ENCODE measurements at places on chromosomes 7 and 10.

GRCh38 chr10:89153971-89154370 is 53.1 kb downstream of the CH25H start:
- no peaks in the 10 kb centered on the region for H3K27me3 ChIP-seq
- H3K27ac ChIP-seq, result no peak overlapping the region
- no peaks in the 10 kb centered on the region for H3K4me1 ChIP-seq

GRCh38 chr7:102122026-102122425 is 164.6 kb upstream of the SH2B2 start:
- no peak for DNase-seq
- no peak overlapping the region for H3K27ac ChIP-seq
- no peaks in the 10 kb centered on the region for H3K27me3 ChIP-seq
- H3K4me1 ChIP-seq, result no peaks in the 10 kb centered on the region
- H3K4me3 ChIP-seq, result no peak overlapping the region

GRCh38 chr7:2093215-2093842 is 139.4 kb downstream of the MAD1L1 start:
- no peak overlapping the region for H3K4me3 ChIP-seq
- H3K27ac ChIP-seq, result no peak overlapping the region
- no peaks in the 10 kb centered on the region for H3K27me3 ChIP-seq
- H3K4me1 ChIP-seq, result no peaks in the 10 kb centered on the region
- no peaks in the 10 kb centered on the region for H3K36me3 ChIP-seq

- peak overlapping the region; percentile 14 for H3K4me3 ChIP-seq
- peaks cover 36% of the 10 kb centered on the region for H3K4me1 ChIP-seq
- no peak for DNase-seq
- H3K27me3 ChIP-seq, result no peaks in the 10 kb centered on the region
- H3K27ac ChIP-seq, result peak overlapping the region; percentile 81
Observed at GRCh38 chr10:88964869-88965415, 12.4 kb upstream of the ACTA2 start.

- no peaks in the 10 kb centered on the region for H3K4me1 ChIP-seq
- H3K27me3 ChIP-seq, result no peaks in the 10 kb centered on the region
- H3K36me3 ChIP-seq, result no peaks in the 10 kb centered on the region
- no peak overlapping the region for H3K4me3 ChIP-seq
- H3K27ac ChIP-seq, result peak overlapping the region; percentile 22
Observed at GRCh38 chr10:12703813-12704212, 297.7 kb downstream of the CCDC3 start.

GRCh38 chr10:124648738-124649137 is 95.4 kb downstream of the FAM53B start:
- H3K4me3 ChIP-seq, result no peak overlapping the region
- no peak overlapping the region for H3K27ac ChIP-seq
- no peaks in the 10 kb centered on the region for H3K36me3 ChIP-seq
- H3K4me1 ChIP-seq, result no peaks in the 10 kb centered on the region
- DNase-seq, result peak; percentile 44

- no peaks in the 10 kb centered on the region for H3K27me3 ChIP-seq
- H3K36me3 ChIP-seq, result no peaks in the 10 kb centered on the region
Observed at GRCh38 chr10:75456122-75456521, 24.7 kb downstream of the LRMDA start.

DNA sequence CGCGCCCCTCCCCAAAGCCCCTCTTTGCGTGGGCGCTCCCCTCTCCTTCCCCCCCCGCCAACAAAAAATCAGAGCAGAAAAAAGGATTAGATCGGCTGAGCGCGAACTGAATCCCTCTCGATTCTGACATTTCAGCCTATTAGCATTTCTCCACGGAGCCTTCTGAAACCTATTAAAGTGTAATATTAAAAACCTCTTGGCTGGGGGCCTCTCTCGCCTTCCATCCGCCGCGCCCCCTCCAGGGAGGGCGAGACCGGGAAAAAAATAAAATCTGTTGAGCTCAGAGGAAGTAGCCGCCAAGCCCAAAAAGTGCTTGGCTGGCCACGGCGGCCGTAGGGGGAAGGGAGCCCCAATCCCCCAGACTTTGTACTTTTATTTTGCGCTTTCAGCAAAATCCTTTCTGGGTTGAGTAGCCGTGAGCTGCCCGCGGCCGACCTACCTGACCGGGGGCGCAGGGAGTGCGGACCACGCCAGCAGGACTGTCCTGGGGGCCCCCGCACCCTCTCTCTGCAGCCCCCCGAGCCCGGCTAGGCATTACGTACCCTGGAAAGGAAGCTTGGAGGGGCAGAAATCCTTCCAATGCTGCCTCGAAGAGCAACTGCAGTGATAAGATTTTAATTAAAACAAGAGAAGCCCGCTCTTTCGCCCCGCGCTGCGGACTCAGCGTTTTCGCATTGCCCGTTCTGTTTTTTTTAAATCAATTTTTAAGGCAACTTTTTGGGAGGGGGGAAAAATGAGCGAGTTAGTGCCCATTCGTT is 1.3 kb upstream of the TNRC18 start:
- H3K36me3 ChIP-seq, result peaks cover 4% of the 10 kb centered on the region
- H3K27ac ChIP-seq, result peak overlapping the region; percentile 98
- peak overlapping the region; percentile 98 for H3K4me3 ChIP-seq
- peaks cover 12% of the 10 kb centered on the region for H3K4me1 ChIP-seq
- no peaks in the 10 kb centered on the region for H3K27me3 ChIP-seq
- peak; percentile 67 for DNase-seq

Measured in tibial artery (tissue), 4 donors.